ENCODE measurements at places on chromosomes 3 and 15. TPM values are rescaled to one million over a fixed set of nuclear protein-coding genes. Genes with fewer than 3 reads are reported as not detected.

DNA sequence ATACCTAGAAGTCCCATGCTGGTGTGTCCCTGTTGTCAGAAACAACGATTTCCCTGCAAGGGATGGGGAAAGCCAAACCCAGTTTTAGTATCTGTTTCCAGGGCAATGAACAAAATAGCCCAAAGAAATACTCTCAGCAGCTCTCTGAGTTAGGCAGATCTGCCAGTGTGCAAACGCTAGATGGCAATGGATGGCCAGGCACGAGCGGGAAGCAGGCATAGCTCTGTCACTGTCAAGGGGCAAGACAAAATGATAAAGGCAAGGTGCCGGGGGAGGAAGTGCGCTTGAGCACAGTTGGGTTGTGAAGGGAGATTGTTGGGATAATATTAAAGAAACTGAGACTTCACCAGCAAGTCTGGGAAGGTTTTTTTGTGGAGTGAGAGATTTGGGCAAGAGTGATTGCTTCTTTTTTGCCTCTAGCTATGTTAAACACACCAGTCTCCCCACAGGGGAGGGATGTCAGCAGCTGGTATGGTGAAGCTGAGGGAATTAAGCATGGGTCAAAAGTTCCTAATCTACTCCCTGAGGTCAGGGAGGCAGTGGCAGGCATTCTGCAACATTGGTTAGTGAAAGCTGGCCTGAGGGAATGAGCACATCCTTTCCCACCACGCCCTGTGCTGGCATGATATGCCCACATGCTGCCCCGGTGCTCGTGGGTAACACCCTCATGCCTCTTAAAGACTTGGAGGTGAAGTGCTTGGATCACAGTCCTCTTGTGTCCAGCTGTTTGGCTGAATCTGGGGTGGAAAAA, 117.5 kb downstream of the PDCD6IP start:
- H3K27me3 ChIP-seq, result no peaks in the 10 kb centered on the region
- H3K36me3 ChIP-seq, result no peaks in the 10 kb centered on the region
- H3K4me1 ChIP-seq, result no peaks in the 10 kb centered on the region
- no peak overlapping the region for H3K4me3 ChIP-seq
- no peak for DNase-seq
- H3K27ac ChIP-seq, result no peak overlapping the region

- no peaks in the 10 kb centered on the region for H3K4me1 ChIP-seq
- H3K27me3 ChIP-seq, result no peaks in the 10 kb centered on the region
- DNase-seq, result no peak
- H3K4me3 ChIP-seq, result no peak overlapping the region
- no peak overlapping the region for H3K27ac ChIP-seq
- no peaks in the 10 kb centered on the region for H3K36me3 ChIP-seq
Measured at GRCh38 chr3:152865668-152866245, 30.8 kb downstream of the P2RY1 start.

- peak overlapping the region; percentile 28 for H3K27ac ChIP-seq
- peaks cover 9% of the 10 kb centered on the region for H3K4me1 ChIP-seq
- no peak overlapping the region for H3K4me3 ChIP-seq
- no peak for DNase-seq
- no peaks in the 10 kb centered on the region for H3K36me3 ChIP-seq
Measured at GRCh38 chr3:188860147-188860546, 311.6 kb upstream of the TPRG1 start.

- H3K27ac ChIP-seq, result no peak overlapping the region
- H3K4me3 ChIP-seq, result no peak overlapping the region
- H3K36me3 ChIP-seq, result peaks cover 4% of the 10 kb centered on the region
Measured at GRCh38 chr15:59224474-59224873, 17.8 kb downstream of the LDHAL6B start.

DNA sequence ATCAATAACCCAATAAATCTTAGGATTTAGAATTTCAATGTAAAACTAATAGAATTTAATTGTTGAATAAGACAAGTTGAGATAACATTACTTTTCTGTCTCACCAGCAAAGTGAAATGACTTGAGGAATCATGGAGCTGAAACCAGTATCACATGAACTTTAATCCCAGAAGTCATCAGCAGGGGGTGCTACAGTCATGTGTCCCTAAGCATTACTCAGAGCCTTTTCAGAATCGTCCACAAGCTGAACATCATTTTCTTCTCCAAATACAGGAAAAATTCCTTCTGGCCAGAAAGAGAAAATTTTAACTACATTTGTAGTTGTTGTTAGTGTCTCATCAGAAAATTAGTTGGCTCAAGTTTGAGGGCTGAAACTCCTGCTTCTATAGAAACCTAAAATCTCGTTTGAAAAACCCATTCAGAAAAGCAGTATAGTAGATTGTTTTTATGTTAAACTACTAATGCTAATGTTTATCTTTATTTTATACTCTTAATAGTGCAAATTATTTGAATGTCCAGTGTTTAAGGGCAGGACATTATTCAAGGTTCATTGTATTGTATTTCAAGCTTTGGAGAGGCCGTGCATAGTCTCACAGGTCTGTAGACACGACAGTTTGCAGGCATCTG, 384.1 kb downstream of the PLOD2 start:
- H3K4me3 ChIP-seq, result no peak overlapping the region
- H3K27me3 ChIP-seq, result no peaks in the 10 kb centered on the region
- DNase-seq, result no peak

GRCh38 chr3:12049675-12050074, 45.5 kb downstream of the SYN2 start:
- no peaks in the 10 kb centered on the region for H3K27me3 ChIP-seq
- no peak overlapping the region for H3K27ac ChIP-seq
- no peaks in the 10 kb centered on the region for H3K36me3 ChIP-seq
- no peak for DNase-seq
- no peaks in the 10 kb centered on the region for H3K4me1 ChIP-seq

- H3K27ac ChIP-seq, result no peak overlapping the region
- no peaks in the 10 kb centered on the region for H3K27me3 ChIP-seq
- no peak for DNase-seq
- H3K4me3 ChIP-seq, result no peak overlapping the region
Measured at GRCh38 chr3:189188466-189188865, 16.7 kb downstream of the TPRG1 start.

DNA sequence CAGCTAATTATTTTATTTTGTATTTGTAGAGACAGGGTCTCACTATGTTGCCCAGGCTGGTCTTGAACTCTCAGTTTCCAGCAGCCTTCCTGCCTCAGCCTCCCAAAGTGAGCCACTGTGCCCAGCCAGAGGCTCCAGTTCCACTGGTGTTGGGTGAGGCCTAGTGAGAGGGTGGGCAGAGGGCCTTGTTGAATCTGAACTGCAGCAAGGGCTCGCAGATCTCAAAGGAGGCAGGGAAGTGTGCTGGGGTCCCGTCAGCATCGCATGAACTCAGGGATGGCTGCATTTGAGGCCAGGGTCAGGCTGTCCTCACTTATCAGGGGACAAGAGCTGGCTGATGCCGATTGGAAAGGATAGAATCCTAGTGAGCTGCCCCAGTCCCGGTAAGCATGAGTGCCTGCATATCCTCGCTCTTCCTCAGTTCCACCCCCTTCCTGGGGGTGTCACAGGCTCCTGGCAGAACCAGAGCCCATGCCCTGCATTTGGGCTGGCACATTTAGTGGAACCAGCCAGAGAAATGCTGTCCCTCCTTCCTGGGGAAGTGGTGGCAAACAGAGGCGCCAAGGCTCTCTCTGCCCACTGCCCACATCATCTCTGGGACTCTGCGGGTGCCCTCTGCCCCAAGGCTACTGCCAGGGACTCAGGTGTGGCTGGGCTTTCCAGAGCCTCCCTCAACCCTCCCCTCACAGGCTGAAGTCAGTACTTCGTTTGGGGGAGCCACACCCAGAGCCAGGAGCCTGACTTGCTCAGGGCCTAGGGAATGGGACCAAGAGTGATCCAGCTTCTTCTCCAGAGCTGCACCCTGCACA, 24.1 kb downstream of the ALS2CL start:
- H3K27me3 ChIP-seq, result no peaks in the 10 kb centered on the region
- H3K27ac ChIP-seq, result no peak overlapping the region
- peak; percentile 37 for DNase-seq
- H3K4me3 ChIP-seq, result no peak overlapping the region
- no peaks in the 10 kb centered on the region for H3K36me3 ChIP-seq

DNA sequence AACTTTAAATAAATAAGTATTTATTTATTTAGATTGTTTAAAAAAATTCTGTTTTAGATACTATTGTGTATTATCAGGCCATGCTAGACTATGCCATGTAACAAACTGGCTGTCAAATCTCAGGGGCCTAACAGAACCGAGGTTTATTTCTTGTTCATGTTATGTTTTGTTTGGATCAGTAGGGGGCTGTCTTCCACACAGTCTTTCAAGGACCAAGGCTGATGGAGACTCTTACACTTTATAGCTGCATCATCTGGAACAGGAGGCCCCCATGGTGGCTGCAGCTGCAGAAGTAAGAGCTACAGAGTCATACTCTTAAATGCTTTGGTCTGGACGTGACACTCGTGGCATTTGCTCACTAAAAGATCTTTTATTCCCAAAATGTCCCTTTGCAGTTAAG, 33.0 kb upstream of the ARL14 start:
- H3K27ac ChIP-seq, result no peak overlapping the region
- H3K27me3 ChIP-seq, result no peaks in the 10 kb centered on the region
- no peak for DNase-seq
- H3K4me1 ChIP-seq, result no peaks in the 10 kb centered on the region
- no peaks in the 10 kb centered on the region for H3K36me3 ChIP-seq
- H3K4me3 ChIP-seq, result no peak overlapping the region

DNA sequence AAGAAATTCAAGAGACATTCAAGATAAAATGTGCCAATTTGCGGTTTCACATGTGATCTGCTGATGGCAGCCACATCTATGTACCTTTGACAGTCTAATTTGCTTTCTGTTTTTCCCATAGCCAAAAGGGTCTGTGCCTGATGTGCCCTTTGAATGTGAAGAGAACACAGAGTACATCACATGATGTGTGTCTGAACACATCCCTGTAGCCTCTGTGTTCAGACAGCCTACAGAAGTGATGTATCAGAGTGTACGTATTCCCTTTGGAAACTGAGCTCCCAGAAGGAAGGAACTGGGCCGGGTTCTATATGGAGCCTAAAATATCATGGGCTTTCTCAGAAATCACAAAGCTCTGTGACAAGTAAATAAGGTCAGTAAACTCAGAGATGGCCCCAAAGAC, 52.4 kb downstream of the BOC start:
- H3K27ac ChIP-seq, result no peak overlapping the region
- H3K4me1 ChIP-seq, result no peaks in the 10 kb centered on the region
- H3K27me3 ChIP-seq, result no peaks in the 10 kb centered on the region
- H3K4me3 ChIP-seq, result no peak overlapping the region
- no peak for DNase-seq

GRCh38 chr15:40053831-40054604, 15.0 kb upstream of the SRP14 start:
- H3K27me3 ChIP-seq, result no peaks in the 10 kb centered on the region
- H3K4me3 ChIP-seq, result no peak overlapping the region

DNA sequence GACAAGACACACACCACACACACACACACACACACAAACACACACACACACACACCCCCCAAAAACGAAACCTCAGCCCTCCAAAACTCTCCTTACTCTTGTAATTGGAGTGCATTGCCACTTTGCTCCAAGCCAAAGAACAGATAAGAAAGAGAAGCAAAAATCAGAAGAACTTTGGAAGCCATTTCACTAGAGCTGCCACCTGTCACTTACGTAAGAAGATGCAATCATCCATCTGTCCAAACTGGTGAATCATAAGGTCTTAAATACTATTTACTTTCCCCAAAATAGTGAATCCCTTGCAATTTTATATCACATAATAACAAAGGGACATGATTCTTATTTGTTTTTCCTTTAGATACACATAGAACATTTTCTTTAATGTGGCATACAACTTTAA, 285.4 kb downstream of the ZBTB20 start:
- H3K4me3 ChIP-seq, result no peak overlapping the region
- H3K27me3 ChIP-seq, result no peaks in the 10 kb centered on the region
- H3K27ac ChIP-seq, result no peak overlapping the region

GRCh38 chr3:150739877-150740645, 22.9 kb downstream of the SIAH2 start:
- H3K27ac ChIP-seq, result no peak overlapping the region
- no peaks in the 10 kb centered on the region for H3K36me3 ChIP-seq
- H3K4me3 ChIP-seq, result no peak overlapping the region
- no peaks in the 10 kb centered on the region for H3K27me3 ChIP-seq

- no peaks in the 10 kb centered on the region for H3K27me3 ChIP-seq
- no peak overlapping the region for H3K27ac ChIP-seq
- DNase-seq, result no peak
- H3K36me3 ChIP-seq, result no peaks in the 10 kb centered on the region
Measured at GRCh38 chr15:48616216-48616615, 29.3 kb downstream of the FBN1 start.

- no peaks in the 10 kb centered on the region for H3K36me3 ChIP-seq
- DNase-seq, result no peak
- no peak overlapping the region for H3K4me3 ChIP-seq
- H3K4me1 ChIP-seq, result no peaks in the 10 kb centered on the region
- no peak overlapping the region for H3K27ac ChIP-seq
Measured at GRCh38 chr3:30075514-30075913, 530.9 kb upstream of the TGFBR2 start.

DNA sequence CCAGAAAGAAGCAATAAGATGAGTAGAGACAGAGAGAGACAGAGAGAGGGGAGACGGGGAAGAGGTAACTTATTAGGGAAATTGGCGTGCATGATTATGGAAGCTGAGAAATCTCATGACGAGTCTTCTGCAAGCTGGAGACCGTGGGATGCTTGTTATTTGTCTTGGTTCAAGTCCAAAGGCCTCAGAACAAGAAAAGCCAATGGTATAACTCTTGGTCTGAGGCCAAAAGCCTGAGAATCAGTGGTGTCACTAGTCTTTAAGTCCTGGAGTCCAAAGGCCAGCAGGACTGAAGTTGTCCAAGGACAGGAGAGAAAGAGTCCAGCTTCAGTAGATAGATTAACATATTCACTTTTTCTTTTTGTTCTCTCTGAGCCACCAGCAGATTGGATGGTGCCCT, 613.6 kb downstream of the CADM2 start:
- no peak overlapping the region for H3K4me3 ChIP-seq
- H3K36me3 ChIP-seq, result no peaks in the 10 kb centered on the region
- H3K27me3 ChIP-seq, result no peaks in the 10 kb centered on the region
- no peak for DNase-seq

DNA sequence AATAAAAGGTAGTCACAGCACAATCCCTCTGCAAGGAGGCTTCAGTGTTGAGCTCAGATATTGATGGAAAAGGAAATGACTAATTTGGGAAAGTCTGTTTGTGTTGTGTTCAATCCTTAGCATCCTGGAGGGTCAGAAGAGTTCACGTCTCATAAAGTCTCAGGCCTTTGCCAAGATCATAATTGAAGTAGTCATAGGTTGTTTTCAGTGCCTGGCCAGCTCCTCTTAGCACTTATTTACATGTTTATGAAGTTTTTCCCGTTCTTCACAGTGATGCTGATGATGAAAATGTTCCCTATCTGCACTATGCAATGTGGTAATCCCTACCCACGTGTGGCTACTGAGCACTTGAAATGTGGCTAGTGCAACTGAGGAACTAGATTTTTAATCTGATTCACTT, 61.6 kb upstream of the TGFBR2 start:
- no peaks in the 10 kb centered on the region for H3K27me3 ChIP-seq
- H3K4me1 ChIP-seq, result no peaks in the 10 kb centered on the region
- H3K36me3 ChIP-seq, result no peaks in the 10 kb centered on the region
- no peak for DNase-seq

- H3K27me3 ChIP-seq, result no peaks in the 10 kb centered on the region
- H3K36me3 ChIP-seq, result no peaks in the 10 kb centered on the region
- peak; percentile 84 for DNase-seq
- H3K4me1 ChIP-seq, result peaks cover 11% of the 10 kb centered on the region
- peak overlapping the region; percentile 90 for H3K4me3 ChIP-seq
Measured at GRCh38 chr3:12966847-12967605, 106.2 kb downstream of the IQSEC1 start.

Gene CCDC191
- total RNA-seq, result 8.6 TPM

Gene CAPN3
- 15.4 TPM for total RNA-seq

Gene NUP210
- total RNA-seq, result 2.8 TPM

Gene TEX55
- not detected for total RNA-seq

Gene ZNF660
- total RNA-seq, result 11.5 TPM

Gene SAMD7
- not detected for total RNA-seq

Gene ERC2
- total RNA-seq, result 0.27 TPM
